Bronchus fibroblast of lung (primary cell): ENCODE measurements at places on chromosomes 4 and X. TPM values are rescaled to one million over a fixed set of nuclear protein-coding genes. Genes with fewer than 3 reads are reported as not detected.

The KCNIP4 gene
- not detected in 2 replicates for total RNA-seq

The USP9X gene
- total RNA-seq, result 26.6 and 27.9 TPM in 2 replicates

The SMIM10 gene
- 11.4 and 14.3 TPM in 2 replicates for total RNA-seq

The ETDB gene
- not detected in 2 replicates for total RNA-seq

The GRIA3 gene
- 0.15 TPM in 1 of 2 replicates, not detected in the other for total RNA-seq

The PPP1R2C gene
- total RNA-seq, result not detected in 2 replicates

The CLDN22 gene
- total RNA-seq, result not detected in 2 replicates

The SPANXA2 gene
- not detected in 2 replicates for total RNA-seq

The MAGEC2 gene
- not detected in 2 replicates for total RNA-seq

The MAGEE2 gene
- total RNA-seq, result not detected in 2 replicates

The HTRA3 gene
- total RNA-seq, result 3.3 and 4.4 TPM in 2 replicates

The JADE1 gene
- total RNA-seq, result 19.6 and 20.7 TPM in 2 replicates

The SSX4 gene
- not detected in 2 replicates for total RNA-seq

The ABRAXAS1 gene
- total RNA-seq, result 9.7 and 12.4 TPM in 2 replicates

The ETNPPL gene
- not detected in 2 replicates for total RNA-seq

The IL3RA gene
- total RNA-seq, result not detected in 2 replicates

The ARHGAP6 gene
- 2.2 and 2.9 TPM in 2 replicates for total RNA-seq

The EVC2 gene
- total RNA-seq, result 6.9 and 7.0 TPM in 2 replicates

The HTN3 gene
- not detected in 2 replicates for total RNA-seq

The UGT8 gene
- 0.15 and 0.17 TPM in 2 replicates for total RNA-seq

The CCNG2 gene
- total RNA-seq, result 6.4 and 8.2 TPM in 2 replicates

The CXXC4 gene
- total RNA-seq, result under 0.01 and 0.17 TPM in 2 replicates

The CT47B1 gene
- not detected in 2 replicates for total RNA-seq

The TMEM156 gene
- 1.8 and 2.1 TPM in 2 replicates for total RNA-seq

The PFKFB1 gene
- total RNA-seq, result 0.45 TPM in 1 of 2 replicates, not detected in the other

The GATA1 gene
- total RNA-seq, result not detected in 2 replicates

The MND1 gene
- 8.5 and 15.0 TPM in 2 replicates for total RNA-seq

The MGARP gene
- total RNA-seq, result 7.1 and 11.3 TPM in 2 replicates

The IGSF1 gene
- under 0.01 TPM in 1 of 2 replicates, not detected in the other for total RNA-seq

The MRFAP1 gene
- total RNA-seq, result 221 and 242 TPM in 2 replicates

The RBM47 gene
- 0.30 and 0.50 TPM in 2 replicates for total RNA-seq

The L1CAM gene
- total RNA-seq, result 28.6 and 30.0 TPM in 2 replicates

The FAM149A gene
- total RNA-seq, result 2.1 and 3.2 TPM in 2 replicates

The RAB41 gene
- not detected in 2 replicates for total RNA-seq

The GPAT3 gene
- total RNA-seq, result 2.4 and 3.2 TPM in 2 replicates

The AFM gene
- total RNA-seq, result not detected in 2 replicates

The SYNPO2 gene
- total RNA-seq, result 0.34 and 0.45 TPM in 2 replicates

The TMPRSS11B gene
- total RNA-seq, result not detected in 2 replicates

The GPC3 gene
- total RNA-seq, result 0.15 TPM in 1 of 2 replicates, not detected in the other

The XAGE2 gene
- not detected in 2 replicates for total RNA-seq

The CITED1 gene
- 0.17 TPM in 1 of 2 replicates, not detected in the other for total RNA-seq

The ZMAT1 gene
- total RNA-seq, result 0.15 TPM in 1 of 2 replicates, not detected in the other

The CT47C1 gene
- total RNA-seq, result not detected in 2 replicates

The KDR gene
- total RNA-seq, result 0.50 and 0.74 TPM in 2 replicates

The MSX1 gene
- total RNA-seq, result 0.74 and 1.5 TPM in 2 replicates

The LGI2 gene
- not detected in 2 replicates for total RNA-seq

The UGT2B15 gene
- not detected in 2 replicates for total RNA-seq

The CXCL10 gene
- not detected in 2 replicates for total RNA-seq

The GAGE12H gene
- total RNA-seq, result not detected in 2 replicates

The CEP135 gene
- 4.2 and 4.6 TPM in 2 replicates for total RNA-seq

The DAPP1 gene
- not detected in 2 replicates for total RNA-seq

The TCEAL6 gene
- not detected in 2 replicates for total RNA-seq

The NLGN3 gene
- 1.2 and 1.5 TPM in 2 replicates for total RNA-seq

The PCDH18 gene
- total RNA-seq, result 70.1 and 73.0 TPM in 2 replicates

The CMC4 gene
- 12.6 and 16.6 TPM in 2 replicates for total RNA-seq

The OPRPN gene
- total RNA-seq, result not detected in 2 replicates
